ENCODE measurements at places on chromosomes 6 and 20.

DNA sequence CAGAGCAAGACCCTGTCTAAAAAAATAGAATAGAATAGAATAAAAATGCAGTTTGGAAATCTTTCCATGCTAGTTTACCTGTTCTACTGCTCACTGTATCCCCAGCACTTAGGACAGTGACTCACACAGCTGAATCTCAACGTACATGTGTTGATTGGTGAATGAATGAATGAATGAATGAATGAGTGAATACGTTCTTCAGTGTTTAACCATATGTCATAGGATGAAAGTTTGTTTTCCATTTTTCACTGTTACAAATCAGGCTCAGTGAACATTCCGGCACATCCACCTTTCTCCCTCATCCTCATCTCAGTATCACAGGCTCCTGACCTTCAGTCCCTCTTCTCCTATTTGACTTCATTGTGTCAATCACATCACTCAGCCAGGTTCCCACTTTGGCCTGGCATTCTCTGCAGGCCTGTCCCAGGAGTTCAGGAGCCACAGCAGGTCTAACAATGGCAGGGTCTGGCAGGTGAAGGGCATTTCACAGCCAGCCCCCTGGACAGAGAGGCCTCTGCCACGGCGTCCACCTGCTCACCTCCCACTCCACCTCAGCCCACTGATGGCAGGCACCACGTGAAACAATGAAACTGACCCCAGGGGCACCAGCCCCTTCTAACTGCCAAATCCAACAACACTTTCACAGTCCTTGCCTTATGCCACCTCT, 7.9 kb downstream of the ZC3H12D start:
- DNase-seq, result no peak

GRCh38 chr6:53011979-53012378, 16.9 kb upstream of the GSTA4 start:
- no peak for DNase-seq

DNA sequence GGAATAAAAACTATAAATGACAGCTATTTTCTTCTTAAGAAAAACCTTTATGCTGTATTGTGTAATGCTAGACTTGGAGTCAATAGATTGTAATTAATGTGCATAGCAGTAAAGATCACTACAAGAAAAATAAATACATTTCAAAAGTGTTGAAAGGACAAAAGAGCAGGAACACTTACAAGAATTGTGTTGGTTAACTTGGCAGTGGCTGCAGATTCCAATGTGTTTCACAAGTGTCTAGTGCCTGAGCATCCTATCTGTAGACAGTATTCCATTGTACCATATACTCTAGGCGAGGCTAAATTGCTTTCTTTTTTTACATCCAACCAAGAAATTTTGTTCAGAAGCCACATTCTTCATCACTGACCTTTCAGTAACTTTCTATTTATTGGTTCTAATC, 924.1 kb downstream of the EPHA7 start:
- no peak for DNase-seq

DNA sequence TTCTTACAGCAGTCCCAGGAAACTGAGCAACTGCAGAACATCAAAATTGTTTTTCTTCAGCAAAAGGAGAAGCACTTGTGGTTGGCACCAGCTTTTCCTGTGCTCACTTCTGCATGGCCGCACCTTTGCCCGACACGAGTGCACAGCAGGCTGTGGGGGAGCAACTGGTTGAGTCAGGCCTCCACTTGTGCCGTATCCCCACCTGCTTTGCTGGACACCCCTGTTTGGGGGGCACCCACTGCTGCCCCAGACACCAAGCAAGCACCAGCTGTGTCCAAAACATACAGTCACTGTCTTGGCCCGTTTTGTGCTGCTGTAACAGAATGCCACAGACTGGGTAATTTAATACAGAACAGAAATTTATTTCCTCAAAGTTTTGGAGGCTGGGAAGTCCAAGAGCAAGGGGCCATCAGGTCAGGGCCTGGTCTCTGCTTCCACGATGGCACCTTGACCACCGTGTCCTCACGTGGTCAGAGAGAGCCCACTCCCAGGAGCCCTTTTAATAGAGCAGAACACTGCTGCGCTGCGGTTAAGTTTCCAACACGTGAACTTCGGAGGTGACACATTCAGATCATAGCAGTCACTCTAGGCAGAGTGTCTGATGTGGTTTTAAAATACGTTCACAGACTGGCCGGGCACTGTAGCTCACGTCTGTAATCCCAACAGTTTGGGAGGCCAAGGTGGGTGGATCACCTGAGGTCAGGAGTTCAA, 8.7 kb upstream of the GMEB2 start:
- peak; percentile 54 for DNase-seq

GRCh38 chr6:22699151-22699550, 129.8 kb downstream of the HDGFL1 start:
- no peak for DNase-seq

DNA sequence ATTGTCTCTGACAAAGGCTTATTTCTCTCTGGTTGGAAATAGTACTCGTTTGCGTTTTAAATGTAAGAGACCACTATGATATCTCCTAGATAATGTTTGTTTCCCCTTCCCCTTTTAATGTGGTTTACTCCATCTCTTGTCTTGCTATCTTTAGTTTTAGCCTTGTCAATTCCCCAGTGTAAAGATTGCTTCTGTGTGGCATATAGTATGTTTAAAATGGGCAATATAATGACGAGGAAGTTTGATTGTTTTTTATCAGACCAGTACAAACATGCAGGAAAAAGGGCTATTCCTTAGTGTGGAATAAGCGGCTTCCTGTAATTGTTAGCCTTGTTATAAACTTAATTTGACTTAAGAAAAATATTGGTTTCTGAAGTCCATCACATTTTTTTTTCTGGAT, 3.1 kb downstream of the QKI start:
- no peak for DNase-seq

- no peak for DNase-seq
Measured at GRCh38 chr20:56933331-56933698, 304.2 kb downstream of the TFAP2C start.

DNA sequence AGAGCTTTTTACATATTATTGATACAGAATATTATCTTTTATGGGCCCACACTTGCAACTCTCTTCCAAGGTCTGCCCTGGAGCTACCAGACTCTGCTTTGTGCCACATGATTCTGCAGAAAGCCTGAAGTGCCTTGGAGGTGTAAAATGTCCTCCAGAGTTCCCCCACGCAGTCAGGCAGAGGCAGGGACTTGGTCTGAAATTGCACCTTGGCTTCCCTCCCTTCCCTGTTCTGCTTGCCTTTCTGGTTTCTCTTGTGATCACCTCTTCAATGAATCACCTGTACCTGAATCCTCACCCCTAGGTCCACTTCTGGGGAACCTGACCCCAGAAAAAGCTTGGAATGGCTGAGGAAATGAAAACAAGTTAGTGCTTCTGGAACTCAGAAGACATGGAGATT, 43.0 kb upstream of the TGM2 start:
- no peak for DNase-seq

DNA sequence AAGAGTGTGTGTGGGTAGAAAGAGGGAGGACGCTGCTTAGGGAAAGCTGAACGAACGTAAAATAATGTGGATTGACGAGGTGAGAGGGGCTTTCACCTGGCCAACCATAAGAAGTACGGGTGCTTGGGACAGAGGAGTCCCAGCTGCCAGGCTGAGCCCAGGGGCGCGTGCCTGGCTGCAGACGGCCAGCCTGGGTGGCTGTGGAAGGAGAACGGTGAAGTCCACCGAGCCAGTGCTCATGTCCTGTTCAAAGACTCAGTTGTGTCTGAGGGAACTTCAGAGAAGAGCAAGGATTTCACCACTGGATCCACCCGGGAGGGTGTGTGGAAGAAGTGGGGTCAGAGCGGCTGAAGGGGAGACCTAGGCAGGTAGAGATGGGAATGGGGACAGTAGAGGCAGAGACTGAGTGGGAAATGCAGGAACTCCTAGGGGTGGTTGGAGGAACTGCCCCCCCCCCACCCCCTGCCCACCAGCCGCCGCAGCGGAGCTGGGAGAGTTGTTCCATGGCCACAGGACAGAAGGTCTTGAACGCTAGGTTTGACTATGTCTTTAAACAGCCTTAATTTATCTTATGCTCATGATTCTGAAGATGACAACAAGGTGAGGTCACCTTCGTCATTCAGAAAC, 68.1 kb upstream of the TBXT start:
- DNase-seq, result no peak

- no peak for DNase-seq
Measured at GRCh38 chr6:16452348-16452747, 214.0 kb downstream of the GMPR start.

DNA sequence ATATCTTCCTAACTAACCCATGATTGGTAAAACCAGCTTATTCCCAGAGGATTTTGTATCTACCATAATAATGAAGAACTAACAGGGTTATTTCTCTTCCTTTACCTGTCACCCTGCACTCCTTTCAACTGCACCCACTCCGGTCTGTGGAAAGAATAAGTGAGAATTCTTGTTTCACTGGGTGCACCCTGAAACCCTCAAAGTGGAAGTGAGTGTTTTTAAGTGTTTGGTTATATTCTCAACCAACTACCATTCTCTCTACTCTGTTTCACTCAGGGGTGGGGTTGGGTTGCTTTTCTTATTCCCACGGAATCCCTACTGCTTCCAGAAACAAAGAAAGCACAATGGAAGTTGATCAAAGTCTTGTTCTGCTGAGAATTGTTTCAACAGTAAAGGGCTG, 42.6 kb upstream of the KHDRBS2 start:
- no peak for DNase-seq

- no peak for DNase-seq
Measured at GRCh38 chr6:34017106-34017805, 128.6 kb downstream of the GRM4 start.

DNA sequence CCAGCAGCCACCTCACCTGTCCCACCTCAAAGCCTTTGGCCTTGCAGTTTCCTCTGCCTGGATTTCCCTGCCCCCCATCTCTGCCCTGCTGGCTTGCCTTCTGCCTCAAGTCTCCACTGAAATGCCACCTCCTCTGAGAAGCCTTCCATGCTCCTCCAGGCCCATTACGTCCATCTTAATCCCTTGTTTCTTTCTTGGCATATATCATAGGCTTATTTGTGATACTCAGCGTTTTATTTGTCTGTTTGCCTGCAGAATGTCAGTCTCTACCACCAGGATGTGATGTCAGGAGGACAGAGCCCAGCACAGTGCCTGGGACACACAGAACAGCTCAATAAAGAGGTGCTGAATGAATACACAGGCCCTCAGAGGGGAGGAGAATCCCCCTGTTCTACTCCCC, 24.4 kb upstream of the TLDC2 start:
- no peak for DNase-seq

DNA sequence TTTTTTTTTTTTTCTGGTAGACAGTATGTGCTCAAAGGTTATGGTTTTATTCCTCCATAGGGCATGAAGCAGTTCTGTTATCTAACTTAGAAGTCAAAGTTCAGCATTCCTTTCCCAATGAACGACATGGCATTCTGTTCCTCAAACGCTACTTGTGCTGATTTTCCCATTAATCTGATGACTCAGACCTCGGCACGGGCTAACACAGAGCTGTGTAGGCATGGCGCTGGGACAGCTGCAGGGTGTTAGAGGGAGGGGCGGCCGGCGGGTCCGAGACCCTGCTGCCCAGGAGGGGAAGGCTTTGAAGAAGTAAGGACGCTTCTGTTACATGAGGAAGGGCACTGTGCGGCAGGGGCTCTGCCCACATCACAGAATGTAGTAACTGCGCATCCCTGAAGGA, 93.6 kb upstream of the AGPAT4 start:
- DNase-seq, result no peak

DNA sequence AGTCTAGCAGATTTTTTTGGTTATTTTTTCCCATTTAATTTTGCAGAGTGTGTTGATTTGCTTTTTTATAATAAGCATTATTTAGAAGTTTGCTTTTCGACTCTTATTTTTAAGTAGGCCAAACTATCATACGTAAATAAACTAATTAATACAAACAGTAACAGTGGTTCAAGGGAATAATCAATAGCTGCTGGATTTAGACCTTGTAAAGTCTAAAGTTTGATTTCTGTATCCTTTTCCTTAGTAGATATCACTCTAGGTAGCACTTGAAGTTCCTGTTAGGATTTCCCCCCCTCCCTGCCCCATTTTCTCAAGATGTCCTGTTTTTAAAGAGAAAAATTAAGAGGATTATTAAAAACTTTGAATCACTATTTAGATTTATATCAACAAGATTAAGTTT, 136.1 kb downstream of the B3GAT2 start:
- no peak for DNase-seq
